ENCODE measurements at places on chromosomes 6 and 20.

DNA sequence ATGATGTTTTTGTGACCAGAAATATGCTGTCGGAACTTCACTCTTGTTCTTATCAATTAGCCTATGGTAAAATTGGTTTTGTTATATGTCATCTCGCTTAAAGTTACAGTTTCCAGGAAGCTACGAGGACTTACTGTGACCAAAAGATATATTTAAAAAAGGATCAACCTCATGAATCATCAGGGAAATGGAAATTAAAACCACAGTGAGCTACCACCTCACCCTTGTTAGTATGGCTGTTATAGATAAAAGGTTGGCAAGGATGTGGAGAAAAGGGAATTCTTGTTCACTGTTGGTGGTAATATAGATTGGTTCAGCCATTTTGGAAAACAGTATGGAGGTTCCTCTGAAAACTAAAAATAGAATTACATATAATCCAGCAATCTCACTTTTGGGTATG lies 14.3 kb upstream of the INSM1 start:
- DNase-seq = no peak

DNA sequence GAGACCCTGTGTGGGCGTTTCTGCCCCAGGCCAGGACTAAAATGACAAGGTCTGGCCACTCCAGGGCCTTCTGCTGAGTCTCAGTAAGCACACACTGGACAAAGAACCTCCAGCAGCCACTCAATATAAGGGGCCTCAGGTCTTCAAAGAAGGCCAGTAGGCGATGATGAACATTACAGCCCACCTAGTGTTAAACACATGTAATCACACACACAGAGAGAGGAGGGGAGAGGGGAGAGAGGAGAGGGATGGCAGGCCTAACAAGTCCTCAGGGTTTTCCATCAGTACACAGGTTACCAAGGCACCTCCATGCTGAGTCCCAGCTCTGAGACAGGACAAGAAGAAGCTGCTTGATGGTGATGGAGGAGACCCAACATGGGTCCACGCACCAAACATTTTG lies 325.6 kb downstream of the PTPRT start:
- no peak for DNase-seq

GRCh38 chr6:26159357-26160273 lies 72.4 kb downstream of the HFE start:
- DNase-seq = no peak

DNA sequence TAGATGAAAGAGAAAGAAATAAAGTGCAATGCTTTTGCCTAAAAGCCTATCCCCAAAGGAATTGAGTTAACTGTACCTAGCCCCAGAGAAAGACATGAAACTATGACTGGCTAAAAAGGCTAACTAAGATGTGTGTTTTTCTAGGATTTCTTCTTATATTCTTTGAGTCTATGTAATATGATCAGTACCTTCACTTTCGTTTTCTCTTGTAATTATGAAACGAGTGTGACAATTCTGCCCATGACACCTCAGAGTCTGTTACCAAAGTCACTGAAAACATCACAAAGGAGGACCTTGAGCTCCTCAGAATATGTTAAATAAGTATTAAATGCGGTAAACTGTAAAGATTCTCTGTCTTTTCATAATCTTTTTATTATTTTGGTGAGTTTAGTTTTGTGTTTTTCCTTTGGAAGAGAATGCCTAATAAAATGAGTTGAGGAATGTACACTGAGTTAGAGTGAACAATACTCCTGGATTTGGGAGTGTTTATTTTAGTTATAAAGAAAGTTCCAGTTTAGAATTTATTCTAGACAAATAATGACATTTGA lies 141.3 kb downstream of the FUT9 start:
- DNase-seq = no peak

- peak; percentile 83 for DNase-seq
Measured at GRCh38 chr20:62952373-62952967, at the start of gene SLC17A9. Gene SLC17A9, plus strand, starts transcription at chr20:62952709. Its CDS starts 122 bp downstream, at chr20:62952831.

DNA sequence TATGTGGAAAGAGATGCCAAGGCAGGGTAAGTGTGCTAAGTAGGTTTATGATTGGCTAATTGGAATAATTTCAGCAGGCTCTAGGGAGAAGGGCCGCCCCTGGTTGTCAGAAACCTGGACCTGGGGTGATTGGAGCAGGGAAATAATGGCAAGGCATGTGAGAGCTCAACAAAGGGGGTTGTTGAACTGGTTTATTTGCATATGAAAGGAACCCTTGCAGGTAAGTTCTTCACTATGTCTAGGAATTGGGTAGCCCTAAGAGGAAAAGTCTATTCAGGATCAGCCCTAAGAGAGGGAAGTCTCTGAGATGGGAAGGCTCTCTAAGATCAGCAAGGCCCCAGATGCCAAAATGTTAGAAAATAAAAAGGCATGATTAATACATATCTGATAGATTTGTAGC lies 175.4 kb upstream of the PRND start:
- DNase-seq = no peak

Measured in stimulated activated effector memory CD8-positive, alpha-beta T cell treated with anti-CD3 and anti-CD28 coated beads, Interleukin-12 subunit alpha, Interleukin-12 subunit beta, amount 100 ng/mL, for 72 hours (primary cell).